ENCODE measurements at places on chromosomes 12 and 14.

- no peak for DNase-seq
These were observed 5.0 kb upstream of the CYP46A1 start for GRCh38 chr14:99679111-99679510.

DNA sequence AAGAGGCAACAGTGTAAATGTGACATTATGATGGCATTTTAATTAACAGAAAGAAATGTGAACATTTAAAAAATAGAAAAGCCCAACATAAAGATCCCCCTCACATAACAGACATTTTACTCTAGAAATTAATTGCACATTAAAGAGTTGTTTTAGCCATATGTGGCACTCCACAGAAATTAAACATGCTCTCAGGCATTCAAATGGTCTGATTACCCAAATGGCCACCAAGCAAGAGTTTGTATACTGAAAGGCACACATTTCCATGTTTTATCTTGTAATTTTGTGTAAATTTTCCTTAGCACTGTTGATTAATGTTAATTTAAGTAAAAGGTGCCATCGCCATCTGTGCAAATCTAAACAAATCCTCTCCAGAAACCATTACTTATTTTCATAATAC lies 43.5 kb downstream of the GTF2A1 start:
- DNase-seq: no peak

DNA sequence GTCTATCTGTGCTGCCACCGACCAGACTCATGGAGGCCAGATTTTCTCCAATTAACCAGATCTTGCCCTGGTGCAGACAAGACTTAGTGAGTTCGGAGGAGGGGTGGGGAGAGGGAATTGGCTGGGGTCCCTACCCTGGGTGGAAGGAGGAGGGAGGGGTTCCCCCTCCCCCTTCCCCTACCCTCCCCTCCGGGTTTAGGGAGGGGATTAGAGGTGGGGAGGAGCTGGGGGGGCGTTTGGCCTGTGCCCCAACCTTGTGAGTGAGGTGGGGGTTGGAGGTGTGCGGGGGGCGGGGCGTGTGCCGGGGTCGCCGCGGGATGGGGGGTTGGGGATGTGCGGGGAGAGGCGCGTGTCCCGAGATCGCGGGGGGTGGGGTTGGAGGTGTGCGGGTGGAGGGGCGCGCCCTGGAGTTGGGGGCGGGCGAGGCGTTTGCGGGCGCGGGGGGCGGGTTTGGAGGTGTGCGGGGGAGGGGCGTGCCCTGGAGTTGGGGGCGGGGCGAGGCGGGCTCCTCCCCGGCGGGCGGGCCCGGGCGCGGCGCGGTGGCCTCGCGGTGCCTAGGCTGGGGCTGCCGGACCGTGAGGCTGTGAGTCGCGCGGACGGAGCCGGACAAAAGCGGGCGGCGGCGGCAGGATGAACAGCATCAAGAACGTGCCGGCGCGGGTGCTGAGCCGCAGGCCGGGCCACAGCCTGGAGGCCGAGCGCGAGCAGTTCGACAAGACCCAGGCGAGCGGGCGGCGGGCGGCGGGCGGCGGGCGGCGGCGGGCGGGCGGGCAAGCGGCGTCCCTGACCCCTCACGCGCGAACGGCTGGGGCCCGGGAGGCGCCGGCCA lies at the start of gene HIP1R:
HIP1R (plus strand) TSS at position 537 of the 829 bp plus-strand sequence; CDS start at position 631, 94 bp downstream.
- no peak for DNase-seq

- no peak for DNase-seq
These were observed 173.7 kb downstream of the CAND1 start for GRCh38 chr12:67442896-67443295.

- DNase-seq: no peak
These were observed 15.0 kb upstream of the KRT73 start for GRCh38 chr12:52633383-52633782.

DNA sequence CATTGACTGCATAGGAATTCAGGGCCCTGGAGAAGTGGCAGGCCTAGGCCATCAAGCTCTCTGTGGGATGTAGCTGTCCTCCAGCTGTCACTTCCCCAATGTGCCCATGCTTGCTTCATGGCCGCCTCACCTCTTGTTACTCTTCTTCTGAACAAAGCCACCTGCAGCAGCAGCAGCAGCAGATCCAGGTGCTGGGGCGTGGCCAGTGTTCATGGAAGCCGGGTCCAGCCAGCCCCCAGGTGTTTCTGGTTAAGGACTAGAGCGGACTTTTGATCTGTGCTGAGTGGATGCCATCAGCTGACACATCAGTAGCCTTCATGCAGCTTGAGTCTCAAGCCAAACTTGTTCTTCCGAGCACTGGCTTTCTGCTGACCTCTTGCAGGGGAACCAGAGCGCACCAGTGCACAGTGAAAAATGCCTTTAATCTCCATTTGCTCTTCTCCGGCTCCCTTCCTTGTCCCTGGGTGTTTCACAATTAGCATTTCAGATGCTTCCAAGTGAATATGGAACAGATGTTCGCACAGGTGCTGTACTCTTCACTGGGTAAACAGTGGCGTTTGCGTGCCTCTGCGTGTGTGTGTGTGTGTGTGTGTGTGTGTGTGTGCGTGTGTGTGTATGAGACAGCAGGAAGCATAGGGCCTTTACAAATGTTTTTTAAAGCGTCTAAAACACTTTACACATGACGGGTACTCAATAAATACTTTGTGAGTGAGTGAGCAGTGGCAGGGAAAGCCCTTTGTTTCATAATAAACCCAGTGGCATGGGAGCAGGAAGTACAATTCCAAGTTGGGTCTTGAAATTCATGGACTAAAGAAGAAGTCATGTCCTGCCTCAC lies 20.1 kb downstream of the TPCN1 start:
- no peak for DNase-seq

DNA sequence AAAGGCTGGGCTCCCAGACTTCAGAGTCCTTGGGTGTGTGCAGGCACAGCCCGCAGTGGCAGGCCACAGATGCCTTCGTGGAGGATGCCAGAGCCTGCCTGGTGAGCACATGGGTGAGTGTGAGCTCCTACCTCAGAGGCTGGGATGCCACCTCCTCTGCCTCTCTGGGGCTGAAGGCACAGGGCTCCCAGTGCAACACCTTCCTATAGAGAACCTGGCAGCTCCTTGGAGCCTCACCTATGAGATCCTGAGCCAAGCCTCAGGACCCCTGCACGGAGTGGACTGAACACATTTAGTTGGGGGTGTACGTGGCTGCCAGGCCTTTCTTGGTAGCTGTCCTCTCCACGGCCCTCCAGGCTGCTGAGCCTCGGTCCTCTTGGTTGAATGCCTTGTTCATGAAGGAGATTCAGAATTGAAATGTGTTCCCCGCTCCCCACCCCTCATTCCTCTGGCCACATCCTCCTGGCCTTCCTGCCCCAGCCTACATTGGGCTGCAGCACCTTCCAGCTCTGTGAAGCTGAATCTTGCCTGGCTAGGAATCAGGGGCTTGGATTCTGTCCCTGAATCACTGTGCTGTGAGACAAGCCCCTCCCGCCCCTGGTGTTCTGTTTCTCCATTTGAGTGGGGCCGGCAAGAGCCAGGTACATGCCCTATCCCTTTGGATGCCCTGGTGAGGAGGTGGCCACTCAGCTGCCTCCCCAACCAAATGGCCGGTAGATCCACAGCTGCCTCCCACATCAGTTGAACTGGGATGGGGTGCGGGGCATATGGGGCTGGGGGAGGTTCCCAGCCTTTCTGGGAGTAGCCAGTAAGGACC lies 38.7 kb upstream of the TRAF3 start:
- no peak for DNase-seq

Data from pons (tissue), 1 donor.